ENCODE measurements at places on chromosomes 16 and 17. TPM values are rescaled to one million over a fixed set of nuclear protein-coding genes. Genes with fewer than 3 reads are reported as not detected.

Gene NOD2
- total RNA-seq = 0.66 TPM

Gene ZSCAN10
- total RNA-seq = not detected

- DNase-seq = no peak
Observed at GRCh38 chr17:19905502-19905901, 37.8 kb upstream of the ULK2 start.

GRCh38 chr17:40363111-40363827, 1.3 kb downstream of the GJD3 start:
- DNase-seq = peak; percentile 45

DNA sequence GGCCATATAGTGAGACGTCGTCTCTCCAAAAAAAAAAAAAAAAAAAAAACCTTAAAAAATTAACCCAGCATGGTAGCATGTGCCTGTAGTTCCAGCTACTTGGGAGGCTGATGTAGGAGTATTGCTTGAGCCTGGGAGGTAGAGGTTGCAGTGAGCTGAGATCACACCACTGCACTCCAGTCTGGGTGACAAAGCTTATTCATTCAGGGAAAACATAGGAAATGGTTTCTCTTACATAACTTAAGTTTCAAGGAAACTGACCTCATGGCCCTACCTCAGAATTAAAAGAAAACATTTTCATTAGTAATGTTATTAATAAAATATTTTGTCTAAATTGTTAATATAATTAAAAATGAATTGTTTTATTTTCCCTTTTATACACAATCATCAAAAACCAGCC, 31.4 kb downstream of the COG1 start:
- no peak for DNase-seq

DNA sequence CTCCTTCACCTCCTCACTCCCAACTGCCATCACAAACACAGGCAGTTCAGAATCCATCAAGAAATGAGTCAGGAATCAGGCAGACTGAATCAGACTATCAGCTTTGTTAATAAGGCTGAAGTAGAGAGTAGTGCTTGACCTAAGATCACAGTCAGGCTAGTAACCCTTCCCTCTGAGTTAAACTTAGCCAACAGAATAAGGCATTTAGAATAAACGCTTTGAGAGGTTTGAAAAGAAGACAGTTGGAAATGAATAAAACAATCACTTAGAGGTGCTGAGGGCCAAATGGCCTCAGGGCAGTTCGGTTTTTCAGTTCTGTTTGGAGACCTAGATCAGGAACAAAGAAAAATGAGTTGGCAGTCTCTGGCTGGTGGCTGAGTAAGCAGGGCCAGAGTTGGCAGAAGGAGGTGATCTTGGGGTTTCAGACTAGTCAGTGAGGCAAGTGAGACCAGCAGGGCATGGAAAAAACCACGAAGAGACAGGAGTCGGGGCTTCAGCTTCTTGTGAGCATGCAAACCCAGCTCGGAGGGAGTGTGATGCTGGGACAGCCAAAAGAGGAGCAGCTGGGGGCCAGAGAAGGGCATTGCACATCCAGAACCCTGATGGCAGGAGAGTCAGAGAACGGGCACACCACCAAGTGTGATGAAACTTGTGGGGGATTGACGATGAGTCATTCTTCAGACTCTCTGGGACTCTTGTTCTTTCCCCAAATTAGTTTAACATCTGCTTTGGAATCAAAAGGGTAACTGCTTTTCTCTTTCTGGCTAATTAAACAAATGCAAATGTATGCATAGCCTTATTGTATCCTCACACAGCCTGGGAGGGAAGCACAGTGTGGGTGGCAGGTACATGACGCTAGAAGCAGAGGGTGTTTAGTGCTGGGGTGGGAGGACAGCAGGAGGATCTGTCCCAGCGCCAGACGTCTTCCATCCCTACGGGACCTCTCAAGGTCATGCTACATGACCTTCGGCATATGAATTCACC, 54.8 kb downstream of the SPECC1 start:
- peak; percentile 90 for DNase-seq

DNA sequence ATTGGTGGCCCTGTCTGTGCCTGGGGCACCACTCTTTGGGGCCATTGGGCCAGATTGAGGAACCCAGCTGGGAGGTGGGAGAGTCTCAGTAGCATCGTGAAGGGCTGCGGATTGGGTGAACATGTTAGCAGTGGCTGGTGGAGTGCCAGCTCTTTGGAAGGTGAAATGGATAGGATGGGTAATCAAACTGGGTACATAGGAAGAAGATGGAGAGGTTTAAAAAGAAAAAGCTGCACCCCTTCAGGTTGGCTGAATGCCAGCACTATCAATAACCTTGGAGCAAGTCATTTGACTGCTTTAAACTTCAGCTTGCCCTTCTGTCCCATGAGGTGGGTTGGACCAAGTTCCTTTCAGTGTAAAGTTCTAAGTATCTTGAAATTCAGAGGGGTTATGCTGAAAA, 95.0 kb downstream of the RPTOR start:
- DNase-seq = no peak

- DNase-seq = no peak
Observed at GRCh38 chr17:17648762-17649161, 32.5 kb upstream of the RAI1 start.
